AML-193 (cell line): ENCODE measurements at places on chromosomes 6 and 20.

DNA sequence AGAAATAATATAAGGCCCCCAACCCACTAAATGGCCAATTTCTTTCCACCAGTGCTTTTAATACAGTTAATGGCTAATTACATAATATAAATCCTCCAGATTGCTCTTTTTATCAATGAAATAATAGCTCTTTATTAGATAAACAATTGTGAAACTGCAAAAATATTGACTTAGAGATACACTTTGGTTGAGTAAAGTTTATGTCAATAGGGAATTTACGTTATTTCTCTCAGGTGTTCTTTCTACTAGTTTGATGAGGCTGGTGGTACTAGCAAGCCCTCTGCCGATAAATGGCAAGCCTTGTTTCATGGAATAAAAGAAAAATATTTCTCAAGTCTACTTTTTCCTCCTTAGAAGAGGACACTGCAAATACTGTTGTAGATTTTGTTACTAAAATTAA, 18.9 kb downstream of the RFX6 start:
- DNase-seq = no peak

DNA sequence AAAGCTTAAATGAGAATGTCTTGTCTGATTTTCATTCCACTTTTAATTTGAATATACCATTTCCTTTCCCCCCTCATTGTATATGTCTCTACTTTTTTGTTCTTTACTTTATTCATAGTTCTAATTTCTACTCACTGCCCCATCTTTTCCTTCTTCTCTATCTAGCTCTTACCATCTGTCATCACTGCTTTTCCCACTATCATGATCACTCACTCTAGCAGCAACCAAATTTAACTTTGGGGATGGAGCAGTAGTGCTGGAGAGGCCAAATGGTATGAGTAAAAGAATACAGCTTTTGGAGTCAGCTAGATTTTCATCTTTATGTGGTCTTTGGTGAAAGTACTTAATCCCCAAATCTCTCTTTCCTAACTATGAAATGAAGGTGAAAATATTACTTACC, 25.5 kb downstream of the QKI start:
- no peak for DNase-seq

- DNase-seq = no peak
Measured at GRCh38 chr6:37990762-37991525, 171.4 kb downstream of the ZFAND3 start.

DNA sequence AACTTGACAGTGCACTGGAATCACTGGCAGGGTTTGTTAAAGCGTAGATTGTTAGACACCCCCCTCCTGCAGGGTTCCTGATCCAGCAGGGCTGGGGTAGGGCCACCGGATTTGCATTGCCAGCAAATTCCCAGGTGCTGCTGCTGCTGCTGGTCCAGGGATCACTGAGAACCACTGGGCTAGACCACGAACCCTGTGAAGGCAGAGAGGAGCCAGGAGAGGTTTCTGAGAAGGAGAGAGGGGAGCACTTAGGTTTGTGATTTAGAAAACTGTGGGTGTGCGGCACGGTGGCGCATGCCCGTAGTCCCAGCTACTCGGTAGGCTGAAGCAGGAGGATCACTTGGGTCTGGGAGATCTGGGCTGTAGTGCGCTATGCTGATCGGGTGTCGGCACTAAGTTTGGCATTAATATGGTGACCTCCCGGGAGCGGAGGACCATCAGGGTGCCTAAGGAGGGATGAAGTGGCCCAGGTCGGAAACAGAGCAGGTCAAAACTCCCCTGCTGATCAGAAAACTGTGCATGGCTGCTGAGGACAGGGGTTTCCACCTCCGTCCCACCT, 53.6 kb upstream of the FAM83D start:
- no peak for DNase-seq

DNA sequence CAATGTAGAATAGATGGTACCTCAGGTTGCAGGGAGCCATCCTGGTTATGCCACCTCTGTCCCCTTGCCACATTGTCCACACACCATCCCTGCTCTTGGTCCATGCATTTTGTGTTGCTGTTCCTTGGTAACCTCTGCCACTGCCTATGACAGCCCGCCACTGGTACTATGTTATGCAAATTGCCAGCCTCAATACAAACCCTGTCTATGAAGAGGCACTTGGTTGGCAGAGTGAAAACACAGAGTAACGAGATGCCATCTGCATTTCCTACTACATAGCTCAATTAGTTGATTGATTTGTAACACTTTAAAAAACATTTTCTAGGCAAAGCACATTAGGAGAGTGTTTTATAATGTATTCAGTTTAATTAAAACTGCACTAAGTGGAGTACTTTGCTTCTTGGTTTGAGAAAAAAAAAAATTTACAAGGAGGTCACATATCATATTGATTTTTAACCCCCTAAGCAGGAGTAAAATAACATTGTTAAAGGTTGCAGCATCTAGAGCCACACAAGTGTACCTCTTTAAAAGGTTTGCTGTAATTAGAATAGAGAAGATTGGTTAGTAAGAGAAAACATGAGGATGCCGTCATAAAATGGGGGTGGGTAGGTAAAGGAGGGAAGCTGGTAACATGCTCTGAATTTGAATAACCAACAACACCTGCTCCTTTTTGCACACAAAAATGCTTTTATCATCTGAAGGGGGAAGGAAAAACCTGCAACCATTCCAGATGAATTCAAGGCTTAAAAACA, 817.1 kb downstream of the KIF16B start:
- DNase-seq = no peak

GRCh38 chr6:142331601-142332000, 29.8 kb downstream of the ADGRG6 start:
- DNase-seq = no peak

DNA sequence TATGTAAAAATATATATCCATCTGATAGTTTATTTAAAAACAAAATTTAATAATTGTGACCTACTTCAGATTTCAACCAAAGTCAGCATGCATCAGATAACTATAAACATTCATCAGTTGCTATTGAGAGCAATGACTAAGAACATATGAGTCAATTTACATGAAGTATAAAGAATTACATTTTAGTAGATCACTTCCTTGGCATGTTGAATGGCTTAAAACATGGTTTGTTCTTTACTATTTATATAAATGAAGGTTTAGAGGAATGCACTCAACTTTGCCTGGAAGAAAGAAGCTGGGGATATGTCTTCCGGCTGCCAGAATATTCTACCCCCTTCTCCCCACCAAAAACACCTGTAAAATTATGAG, 6.4 kb upstream of the FAM217A start:
- DNase-seq = no peak

- peak; percentile 81 for DNase-seq
Measured at GRCh38 chr6:6057442-6058053, 50.8 kb upstream of the NRN1 start.

- no peak for DNase-seq
Measured at GRCh38 chr6:147078602-147079001, 125.6 kb upstream of the STXBP5 start.

DNA sequence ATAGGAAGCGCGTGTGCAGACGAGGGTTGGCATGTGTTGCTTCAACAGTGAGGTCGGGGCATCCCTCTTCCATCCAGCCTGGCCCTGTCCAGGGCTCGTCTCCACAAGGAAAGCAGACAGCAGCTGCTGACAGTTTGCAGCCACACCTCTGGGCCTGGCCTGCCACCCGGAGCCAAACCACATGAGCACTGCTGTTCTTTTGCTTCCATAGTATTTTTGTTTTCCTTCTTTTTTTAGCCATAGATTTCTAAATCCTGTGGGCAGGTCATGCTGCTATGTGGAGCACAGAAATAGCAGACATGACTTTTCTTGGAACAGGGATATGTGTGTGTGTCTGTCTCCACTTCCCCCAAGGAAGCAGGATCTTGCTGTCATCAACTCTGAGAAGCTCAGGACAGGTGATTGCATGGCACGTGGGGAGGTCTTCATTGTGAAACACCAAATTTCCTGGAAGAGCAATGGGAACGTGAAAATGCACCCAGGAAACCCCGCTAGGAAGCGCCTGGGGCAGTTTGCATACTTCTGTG, 167.4 kb downstream of the DTNBP1 start:
- no peak for DNase-seq

- DNase-seq = no peak
Measured at GRCh38 chr6:144327081-144327480, 41.9 kb downstream of the UTRN start.

- no peak for DNase-seq
Measured at GRCh38 chr6:105382496-105382895, 20.4 kb downstream of the PREP start.

DNA sequence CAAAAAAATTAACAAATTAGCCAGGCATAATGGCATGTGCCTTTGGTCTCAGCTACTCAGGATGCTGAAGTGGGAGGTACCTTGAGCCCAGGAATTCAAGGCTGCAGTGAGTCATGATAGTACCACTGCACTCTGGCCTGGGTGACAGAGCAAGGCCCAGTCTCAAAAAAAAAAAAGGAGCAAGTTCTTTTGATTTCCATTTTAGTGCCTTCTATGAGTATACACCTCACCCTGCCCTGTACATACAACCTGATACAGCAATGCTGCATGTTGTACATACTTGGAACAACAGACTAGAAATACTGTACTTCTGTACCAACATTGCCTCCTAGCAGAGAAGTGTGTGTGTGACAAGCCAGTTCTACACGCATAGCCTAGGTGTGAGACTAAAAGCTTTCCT, 97.3 kb upstream of the CARMIL1 start:
- no peak for DNase-seq

- no peak for DNase-seq
Measured at GRCh38 chr6:118659513-118660217, 8.3 kb upstream of the CEP85L start.

GRCh38 chr6:127516662-127517273, 2.4 kb downstream of the MTCL3 start:
- peak; percentile 25 for DNase-seq

DNA sequence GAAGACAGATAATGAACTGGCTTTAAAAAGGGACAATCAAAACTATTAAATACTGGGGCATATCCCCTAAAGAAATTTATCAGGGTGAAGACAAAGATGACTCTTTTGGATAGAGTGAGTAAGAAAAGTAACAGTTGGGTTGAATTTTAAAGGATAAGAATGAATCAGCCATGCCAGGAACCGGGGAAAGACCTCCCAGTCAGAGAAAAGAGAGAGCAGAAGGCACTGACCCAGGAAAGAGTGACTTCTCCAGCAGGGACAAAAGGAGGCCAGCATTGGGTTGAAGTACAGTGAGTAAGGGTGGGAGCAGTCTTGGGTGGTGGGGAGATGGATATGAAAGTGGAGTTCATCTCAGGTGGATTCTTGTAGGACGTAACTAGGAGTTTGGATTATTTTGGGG, 516.9 kb upstream of the JAG1 start:
- DNase-seq = no peak

DNA sequence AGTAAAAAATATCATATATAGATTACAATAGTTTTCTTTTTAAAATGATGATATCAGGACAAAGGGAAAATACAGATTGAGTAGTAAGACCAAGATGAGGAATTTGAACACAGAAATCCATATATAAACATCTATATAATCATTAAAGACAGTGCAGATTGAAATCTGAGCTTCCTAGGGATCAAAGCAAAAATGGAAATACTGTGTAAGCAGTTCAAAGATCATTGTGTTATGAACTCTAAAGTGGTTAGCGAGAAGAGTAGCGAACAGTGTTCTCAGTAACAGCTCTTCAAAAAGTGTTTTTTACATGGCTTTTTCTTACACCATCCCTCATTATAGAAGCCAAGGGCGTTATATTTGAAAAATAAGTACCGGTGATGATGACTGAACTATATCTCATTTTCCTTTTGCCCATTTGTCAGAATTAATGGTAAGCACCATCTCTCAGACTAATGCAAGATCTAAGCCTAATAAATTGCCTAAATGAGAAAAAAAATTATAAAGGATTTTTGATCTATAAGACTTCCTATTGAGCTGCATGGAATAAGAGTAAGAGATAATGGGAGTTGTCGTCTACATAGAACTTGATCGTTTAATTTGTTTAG, 226.3 kb downstream of the ZFAND3 start:
- no peak for DNase-seq

GRCh38 chr6:45757443-45758130, 258.1 kb downstream of the CLIC5 start:
- DNase-seq = no peak

DNA sequence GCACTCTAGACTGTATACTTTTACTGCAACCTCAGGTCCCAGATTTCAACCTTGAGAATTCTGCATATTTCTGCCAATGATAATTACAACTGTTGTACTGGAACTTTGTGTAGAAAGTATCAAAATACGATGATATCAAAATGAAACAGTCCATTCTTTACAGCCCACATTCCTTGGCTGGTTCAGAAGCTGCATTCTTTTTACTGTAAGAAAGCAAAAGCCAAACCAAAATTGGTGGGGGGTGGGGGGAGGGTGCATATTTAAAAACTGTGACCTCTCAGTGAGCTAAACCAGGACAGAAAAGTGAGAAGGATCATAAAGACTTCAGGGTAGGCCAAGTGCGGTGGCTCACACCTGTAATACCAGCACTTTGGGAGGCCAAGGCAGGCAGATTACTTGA, 41.8 kb upstream of the UBR2 start:
- DNase-seq = no peak

- no peak for DNase-seq
Measured at GRCh38 chr6:118786596-118787453, 107.1 kb upstream of the ASF1A start.

GRCh38 chr6:87094576-87094975, 330 bp downstream of the CGA start:
- no peak for DNase-seq

GRCh38 chr6:139277587-139277986, 14.2 kb downstream of the TXLNB start:
- DNase-seq = no peak
